Suppressor macrophage (primary cell): ENCODE measurements at places on chromosomes 11 and 22.

DNA sequence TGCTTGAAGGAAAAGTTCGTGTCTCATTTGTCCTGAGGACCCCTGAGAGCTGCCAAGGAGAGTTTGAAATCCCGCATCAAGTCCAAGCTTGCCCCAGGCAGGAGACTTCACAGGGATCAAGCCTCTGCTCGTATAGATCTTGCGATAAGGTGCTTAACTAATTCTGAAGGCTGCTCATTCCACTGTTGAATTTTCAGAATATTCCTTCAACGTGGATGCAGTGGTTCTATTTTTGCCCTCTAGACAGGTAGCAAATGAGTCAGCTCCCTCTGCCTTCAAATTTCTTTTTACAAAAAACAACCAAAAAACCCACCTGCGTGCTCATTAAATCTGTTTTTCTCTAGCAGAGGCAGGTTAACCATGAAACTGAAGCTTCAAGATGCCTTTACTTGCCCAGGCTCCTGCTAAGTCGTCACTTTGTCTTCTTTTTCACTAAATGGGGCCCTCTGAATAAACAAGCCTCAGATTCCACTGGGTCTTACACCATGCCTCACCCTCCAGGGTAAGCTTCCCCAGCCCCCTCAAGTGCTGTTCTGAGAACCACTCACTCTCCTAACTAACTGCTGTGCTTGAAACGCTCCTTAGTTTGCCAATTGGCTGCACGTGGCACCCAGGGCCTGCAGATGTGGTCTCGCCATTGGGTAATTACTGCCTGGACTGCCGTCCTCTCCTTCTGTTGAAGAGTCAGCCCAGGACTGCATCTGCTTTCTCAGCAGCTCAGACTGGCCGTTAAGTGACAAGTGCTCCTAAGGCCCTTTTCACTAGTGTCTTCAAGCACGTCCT lies 105.0 kb downstream of the TRPC6 start:
- DNase-seq, result no peak

DNA sequence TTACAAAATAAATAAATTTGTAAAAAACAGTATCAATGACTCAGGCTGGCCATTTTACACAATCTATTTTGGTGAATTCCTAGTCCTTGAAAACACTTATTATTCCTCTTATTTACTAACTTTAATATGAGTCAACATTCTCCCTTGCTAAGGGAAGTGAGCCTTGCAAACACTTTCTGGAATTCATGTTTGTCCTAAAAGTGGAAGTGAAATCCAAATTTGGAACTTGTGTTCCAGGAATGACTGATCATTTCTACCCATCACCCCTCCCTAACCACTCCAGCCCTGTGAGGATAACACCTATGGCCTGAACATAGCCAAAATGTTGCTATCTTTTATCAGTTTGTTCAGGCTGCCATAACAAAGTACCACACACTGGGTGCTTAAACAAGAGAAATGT lies 83.1 kb downstream of the OR5AK2 start:
- DNase-seq, result no peak

DNA sequence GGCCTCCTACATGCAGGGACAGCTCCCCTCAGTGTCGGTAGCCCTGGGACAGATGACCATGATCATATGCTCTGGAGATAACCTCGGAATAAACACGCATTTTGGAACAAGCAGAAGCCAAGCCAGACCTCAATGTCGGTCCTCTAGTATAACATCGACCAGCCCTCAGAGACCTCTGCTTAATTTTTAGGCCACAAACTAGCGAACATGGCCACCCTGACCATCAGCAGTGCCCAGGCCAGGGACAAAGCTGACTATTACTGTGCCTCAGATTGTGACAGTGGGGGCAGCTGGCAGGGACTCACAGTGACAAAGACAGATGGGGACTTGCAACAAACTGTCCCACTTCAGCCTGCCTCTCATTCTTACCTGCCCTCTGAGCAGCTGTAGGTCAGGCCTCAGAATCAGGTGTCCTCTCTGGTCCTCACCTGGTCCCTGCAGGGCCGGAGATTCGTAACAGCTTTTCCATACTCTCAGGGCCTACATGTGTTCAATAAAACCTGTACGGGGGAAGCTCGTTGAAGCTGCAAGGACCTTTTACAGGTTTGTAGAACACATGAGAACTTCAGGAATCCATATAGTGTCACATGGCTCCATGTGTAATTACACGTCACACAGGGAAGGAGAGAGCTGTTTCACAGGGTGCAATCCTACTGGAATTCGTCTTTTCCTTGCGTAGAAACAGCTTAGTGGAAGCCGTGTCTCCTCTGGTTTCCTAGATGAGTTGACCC lies 72.8 kb upstream of the IGLL5 start:
- DNase-seq, result no peak

DNA sequence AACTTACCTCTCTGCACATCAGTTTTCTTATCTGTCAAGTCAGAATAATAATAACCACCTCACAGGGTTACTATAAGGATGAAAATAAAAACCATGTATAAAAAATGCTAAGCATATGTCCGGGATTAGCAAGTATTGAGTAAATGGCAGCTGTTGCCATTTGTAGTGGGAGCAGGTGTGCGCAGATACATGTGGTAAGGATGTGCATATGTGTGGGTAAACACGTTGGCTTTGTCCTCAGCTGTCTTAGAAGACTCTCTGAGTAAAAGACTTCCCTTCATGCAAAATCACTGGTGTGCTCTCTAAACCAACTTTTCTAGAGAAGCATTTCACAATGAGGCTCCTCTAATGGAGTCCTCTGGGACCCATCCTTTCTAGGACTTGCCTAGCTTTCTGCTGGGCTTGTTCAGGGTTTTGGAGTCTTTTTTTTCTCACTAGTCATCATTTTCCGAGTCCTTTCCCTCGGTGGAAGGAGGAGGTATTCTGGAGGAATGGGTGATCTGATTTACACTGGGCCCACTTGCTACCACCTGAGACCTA lies 62.4 kb downstream of the NELL1 start:
- DNase-seq, result no peak

GRCh38 chr11:62555464-62556107 lies 9.0 kb upstream of the AHNAK start:
- peak; percentile 93 for DNase-seq

DNA sequence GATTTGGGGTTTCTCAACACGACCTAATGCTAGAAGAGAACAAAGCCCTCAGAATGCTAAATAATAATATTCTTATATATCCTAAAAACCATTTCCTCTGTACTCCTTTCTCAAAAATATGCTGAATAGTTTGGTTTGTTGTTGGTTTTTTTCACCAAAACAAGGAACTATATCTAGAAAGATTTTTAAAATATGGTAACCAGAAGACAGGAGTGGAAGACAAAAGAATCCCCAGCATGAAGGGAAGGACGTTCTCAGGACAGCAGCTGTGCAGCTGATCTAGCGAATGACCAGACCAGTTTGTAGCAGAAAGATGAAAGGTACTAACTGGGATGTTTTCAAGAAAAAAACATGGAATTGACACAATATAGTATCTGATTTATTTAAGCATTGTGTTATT lies 19.3 kb downstream of the FEZ1 start:
- DNase-seq, result no peak

GRCh38 chr11:36098087-36098486 lies 154.2 kb downstream of the LDLRAD3 start:
- DNase-seq, result no peak

- no peak for DNase-seq
These were observed 220.0 kb downstream of the INSC start for GRCh38 chr11:15334766-15335165.

DNA sequence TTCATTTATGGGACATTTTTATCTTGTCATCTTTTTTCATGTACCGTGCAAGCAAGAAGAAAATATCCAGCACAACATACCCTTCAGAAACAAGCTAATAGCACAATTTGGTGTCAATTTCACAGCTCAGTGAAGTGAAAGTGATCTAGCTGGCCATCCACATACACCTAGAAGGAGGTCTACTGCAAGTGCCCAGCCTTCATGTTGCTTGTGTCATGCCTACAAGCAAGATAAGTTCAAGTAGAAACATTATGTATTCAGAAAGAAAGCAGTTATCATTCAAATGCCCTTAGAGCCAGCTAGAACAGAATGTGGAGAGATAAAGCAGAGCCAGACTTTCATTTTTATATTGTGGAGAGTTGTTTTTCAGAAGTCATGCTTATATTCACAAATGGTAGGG lies 325.7 kb upstream of the PITPNB start:
- no peak for DNase-seq
